Activated naive CD4-positive, alpha-beta T cell (primary cell): ENCODE measurements at places on chromosomes 6 and 20.

DNA sequence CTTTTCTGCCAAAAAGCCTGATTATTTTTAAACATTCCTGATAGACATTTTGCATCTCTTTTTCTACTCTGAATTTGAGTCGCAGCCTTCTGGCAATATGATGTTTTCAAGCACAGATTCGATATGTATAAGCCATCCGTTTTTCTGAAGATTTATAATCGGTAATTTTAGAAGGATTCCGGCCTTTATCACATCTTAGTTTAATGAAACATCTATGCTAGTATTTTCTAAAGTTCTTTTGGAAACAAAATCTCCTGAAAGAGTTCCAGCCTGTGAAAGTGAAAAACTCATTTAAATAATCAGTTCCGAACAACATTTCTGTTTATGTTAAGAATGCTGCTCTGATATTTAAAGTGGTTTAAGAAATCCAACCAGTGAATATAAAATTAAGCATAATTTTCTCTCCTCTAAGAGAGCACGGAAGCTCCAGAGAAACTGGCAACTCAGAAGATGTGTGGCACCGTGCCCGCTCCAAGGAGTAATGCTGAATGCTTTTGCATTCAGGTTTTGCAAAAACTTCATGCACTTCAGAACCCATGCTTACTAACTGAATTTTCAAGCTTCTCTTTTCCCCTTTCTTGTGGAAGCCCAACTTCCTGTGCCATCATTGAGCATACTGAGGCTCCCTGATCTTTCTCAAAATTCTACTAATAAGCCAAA lies 20.7 kb downstream of the NDUFAF4 start:
- no peak for DNase-seq

DNA sequence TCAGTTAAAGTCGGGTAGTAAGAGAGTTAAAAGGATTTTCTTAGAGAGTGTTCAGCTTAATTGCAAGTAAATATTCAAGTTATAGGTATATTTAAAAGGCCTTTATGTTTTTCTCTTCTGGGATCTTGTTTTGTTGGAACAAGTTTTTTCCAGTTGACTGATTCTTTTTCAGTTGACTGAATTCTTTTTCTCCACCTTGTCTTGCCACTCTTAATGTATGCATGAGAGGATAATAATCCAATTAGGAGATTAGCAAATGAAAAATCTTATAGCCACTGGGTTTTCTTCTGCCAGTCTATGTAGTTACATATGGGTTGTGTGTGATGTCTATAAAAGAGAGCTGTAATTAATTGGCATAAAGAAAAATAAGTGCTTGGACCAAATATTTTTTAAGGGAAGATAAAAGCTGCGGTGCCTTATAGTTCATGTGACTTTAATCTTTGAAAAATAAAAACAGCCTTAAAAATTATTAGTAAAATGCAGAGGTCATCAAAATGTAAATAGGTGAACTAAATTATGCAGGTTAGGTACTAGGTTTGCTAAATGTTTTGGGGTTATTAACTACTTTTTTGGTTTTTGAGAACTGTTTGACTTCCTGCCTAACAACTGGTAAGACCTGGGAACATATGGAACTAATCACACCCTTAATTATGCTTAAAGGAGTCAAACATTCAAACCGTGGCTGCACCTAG lies 367.2 kb downstream of the HTR1B start:
- DNase-seq = no peak

DNA sequence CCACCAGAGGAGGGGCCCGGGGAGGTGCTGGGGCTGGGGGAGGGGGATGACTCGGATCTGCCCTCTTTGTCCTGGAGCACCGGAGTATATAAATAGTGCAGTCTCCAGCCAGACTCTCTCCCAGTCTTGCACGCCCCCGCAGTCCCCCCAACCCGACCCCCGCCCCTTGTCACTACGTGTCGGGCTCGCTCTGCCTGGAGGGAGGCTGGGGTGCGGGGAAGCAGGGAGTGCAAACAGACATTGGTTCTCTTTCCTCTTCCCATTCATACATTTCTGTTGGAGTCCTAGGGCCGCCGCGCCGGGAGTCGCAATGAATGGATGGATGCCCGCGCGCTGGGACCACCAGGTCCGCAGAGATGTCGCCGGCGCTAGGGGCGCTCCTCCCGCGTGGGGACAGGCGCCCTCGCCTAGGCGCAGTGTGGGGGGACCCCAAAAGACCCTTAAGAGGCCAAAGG lies 179.3 kb downstream of the TBXT start:
- no peak for DNase-seq

- no peak for DNase-seq
Observed at GRCh38 chr20:49400904-49401303, 81.6 kb downstream of the KCNB1 start.

GRCh38 chr6:162704001-162704400 lies 23.6 kb downstream of the PRKN start:
- DNase-seq = no peak

GRCh38 chr6:6575143-6575542 lies 13.4 kb upstream of the LY86 start:
- DNase-seq = no peak

- no peak for DNase-seq
Observed at GRCh38 chr20:9126527-9126926, 57.6 kb downstream of the PLCB4 start.

DNA sequence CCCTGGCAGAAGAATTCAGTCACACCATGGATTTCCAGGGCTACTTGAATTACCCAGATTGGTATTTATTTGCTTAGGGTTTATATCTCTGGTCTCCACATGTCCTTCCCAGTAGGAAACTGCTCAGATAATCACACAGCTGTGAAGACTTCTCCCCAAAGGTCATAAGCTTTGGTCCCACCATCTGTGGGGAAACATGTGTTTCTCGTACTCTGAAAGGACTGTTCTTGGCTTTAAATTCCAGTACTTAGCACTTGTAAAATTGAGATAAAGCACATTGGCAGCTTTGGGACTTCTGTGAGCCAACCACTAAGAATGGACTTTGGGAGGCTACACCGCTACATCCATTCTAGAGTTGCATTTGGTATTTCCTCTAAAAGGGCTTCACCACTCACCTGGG lies 205.3 kb upstream of the FOXA2 start:
- no peak for DNase-seq

- DNase-seq = no peak
Observed at GRCh38 chr6:7669742-7670141, 56.2 kb upstream of the BMP6 start.

DNA sequence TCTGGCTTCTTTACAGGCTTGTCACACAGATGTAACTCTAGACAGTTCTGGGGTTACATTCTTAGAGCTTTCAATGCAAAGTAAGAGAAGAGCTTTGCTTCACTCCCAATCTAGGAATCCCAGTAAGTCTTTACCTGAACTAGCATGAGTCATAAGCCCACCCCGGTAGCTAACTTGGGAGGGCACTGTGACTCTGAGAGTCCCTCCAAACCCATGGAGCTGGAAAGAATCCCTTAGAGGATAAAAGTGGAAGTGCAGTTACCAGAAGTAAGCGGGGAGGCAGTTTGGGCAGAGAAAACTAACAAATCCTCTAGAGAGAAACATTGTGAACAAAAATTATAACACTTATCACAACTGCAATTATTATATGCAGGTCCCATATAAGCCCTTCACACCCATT lies 84.0 kb upstream of the SMLR1 start:
- DNase-seq = no peak

- DNase-seq = no peak
Observed at GRCh38 chr20:24492031-24492607, 22.7 kb downstream of the SYNDIG1 start.

- no peak for DNase-seq
Observed at GRCh38 chr6:36056178-36056577, 28.6 kb downstream of the MAPK14 start.

- DNase-seq = no peak
Observed at GRCh38 chr20:9270831-9271230, 201.9 kb downstream of the PLCB4 start.

- no peak for DNase-seq
Observed at GRCh38 chr20:61883857-61884393, 181.8 kb downstream of the TAF4 start.

DNA sequence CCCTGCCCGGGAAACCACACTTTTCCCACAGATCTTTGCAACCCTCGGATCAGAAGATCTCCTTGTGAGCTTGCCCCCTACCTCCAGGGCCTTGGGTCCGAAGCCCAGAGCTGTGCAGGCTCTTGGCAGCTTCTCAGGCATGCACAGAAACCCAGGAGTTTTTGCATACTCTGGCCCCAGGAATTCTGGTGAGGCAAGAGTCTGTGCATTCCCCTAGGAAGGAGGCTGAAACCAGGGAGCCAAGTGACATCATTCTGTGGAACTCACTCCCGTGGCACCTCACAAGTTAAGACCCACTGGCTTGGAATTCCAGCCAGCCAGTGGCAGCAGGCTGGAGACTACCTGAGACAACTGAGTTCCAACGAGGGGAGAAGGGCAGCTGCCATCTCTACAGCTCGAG lies 100.1 kb downstream of the TNFRSF21 start:
- no peak for DNase-seq

DNA sequence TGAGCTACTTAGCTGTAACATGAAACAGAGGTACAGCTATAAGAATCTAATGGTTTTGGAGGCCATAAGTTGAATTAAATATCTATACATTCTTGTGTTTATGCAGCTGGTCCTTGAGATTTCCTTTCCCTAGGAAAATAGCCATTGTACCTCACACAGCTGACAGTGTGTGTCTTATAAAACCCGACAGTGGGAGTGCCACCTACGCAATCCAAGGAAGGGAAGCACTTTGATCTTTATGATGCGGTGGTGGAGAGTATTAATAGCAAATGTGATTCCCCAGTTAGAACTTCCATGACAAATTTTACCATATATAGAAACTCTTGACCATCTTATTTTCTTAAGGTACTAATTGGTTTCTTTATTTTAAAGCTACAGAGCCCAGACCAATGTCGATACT lies 149.5 kb downstream of the TMEM200A start:
- DNase-seq = no peak

DNA sequence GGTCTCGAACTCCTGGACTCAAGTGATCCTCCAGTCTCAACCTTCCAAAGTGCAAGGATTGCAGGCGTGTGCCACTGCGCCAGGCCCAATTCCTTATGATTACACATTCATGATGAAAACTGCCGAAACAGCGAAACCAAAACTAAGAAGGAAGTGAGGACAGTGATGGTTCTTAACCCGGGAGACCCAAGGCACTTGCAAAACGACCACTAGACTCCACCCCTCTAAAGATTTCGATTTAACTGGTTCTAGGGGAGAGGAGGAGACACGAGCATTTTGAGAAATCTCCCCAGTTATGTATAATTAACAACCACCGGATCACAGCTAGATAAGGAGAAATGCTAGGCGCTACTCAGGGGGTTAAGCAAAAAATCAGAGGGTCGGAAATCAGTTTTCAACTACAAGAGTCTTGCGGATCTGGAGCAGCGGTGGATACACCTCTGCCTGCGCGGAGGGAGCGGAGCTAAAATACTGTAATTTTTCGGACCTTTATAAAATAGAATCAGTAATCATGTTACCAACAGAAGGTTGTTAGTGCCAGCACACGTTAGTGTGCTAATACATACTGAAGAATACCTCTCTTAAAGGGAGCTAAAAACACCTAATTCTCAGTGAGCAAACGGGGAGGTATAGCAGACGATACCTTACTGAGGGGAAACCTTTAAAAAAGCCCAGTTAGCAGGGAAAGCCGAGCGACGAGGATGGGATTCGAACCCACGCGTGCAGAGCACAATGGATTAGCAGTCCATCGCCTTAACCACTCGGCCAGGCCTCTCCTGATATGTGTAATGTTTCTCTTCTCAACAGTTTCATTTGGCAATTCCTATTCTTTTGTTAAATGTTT lies 60.0 kb upstream of the BTN3A2 start:
- DNase-seq = peak; percentile 11

- DNase-seq = no peak
Observed at GRCh38 chr6:38460186-38460585, 179.5 kb downstream of the BTBD9 start.

GRCh38 chr20:1841554-1842140 lies 53.6 kb upstream of the SIRPA start:
- no peak for DNase-seq

DNA sequence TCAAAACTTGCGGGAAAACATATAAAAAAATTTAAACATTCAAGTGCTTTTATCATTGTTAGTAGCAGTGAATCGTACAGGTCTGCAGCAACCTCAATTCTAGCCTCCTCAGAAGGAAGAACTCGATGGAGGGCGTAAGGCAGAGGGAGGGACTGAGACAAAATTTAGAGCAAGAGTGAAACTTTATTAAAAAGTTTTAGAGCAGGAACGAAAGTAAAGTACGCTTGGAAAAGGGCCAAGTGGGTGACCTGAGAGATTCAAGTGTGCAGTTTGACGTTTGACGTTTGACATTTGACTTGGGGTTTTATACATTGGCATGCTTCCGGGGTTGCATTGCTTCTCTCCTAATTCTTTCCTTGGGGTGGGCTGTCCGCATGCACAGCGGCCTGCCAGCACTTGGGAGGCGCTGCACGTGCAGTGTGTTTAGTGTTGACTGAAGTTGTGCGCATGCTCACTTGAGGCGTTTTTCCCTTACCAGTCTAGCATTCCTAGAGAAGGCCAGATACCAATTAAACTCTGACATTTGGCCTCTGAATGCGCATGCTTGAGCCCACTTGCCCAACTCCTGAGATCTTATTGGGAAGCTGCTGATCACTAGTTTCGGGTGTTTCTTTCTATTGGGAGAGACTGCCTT lies 82.6 kb downstream of the TBX18 start:
- no peak for DNase-seq

DNA sequence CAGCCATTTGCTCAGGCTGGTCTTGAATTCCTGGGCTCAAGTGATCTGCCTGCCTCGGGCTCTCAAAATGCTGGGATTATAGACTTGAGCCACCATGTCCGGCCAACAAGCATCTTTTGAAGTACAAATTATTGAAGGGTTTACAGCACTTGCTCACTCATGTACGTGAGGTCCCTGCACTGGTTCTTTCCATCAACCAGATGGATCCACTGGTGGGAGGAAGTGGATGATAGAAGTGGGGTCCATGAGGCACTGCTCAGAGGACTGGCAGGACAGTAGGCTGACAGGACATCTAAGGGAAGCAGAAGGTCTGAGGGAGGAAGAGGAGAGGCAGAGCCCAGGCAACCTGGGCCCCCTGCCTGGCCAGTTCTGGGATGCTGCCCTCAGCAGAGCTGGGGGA lies 109.2 kb upstream of the NXT1 start:
- DNase-seq = no peak

- DNase-seq = no peak
Observed at GRCh38 chr20:47336129-47336754, 20.3 kb downstream of the ZMYND8 start.

GRCh38 chr6:17099401-17100059 lies 2.3 kb upstream of the STMND1 start:
- DNase-seq = no peak

DNA sequence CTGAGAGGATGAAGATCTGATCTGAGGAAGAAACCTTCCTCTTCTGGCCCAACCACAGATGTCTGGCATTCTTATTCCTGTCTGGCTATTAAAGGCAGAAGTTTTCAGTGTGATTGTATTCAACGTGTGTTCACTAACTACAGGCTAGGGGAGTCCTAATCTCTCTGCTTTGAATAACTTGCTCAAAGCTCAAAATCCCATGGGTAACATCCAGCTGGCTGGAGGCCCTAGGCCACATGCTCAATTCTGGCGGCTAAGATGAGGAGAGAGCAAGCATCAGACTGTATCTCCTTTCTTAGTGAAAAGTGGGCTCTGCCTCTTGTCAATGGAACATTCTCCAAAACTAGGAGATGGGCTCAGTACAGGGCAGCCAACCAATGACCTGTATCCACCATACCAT lies 478.0 kb downstream of the KIF16B start:
- DNase-seq = no peak
